Right ventricle myocardium superior (tissue), 1 donor: ENCODE measurements at places on chromosomes 2 and 18.

- no peak for DNase-seq
Measured at GRCh38 chr2:46364797-46365457, 67.7 kb downstream of the EPAS1 start.

DNA sequence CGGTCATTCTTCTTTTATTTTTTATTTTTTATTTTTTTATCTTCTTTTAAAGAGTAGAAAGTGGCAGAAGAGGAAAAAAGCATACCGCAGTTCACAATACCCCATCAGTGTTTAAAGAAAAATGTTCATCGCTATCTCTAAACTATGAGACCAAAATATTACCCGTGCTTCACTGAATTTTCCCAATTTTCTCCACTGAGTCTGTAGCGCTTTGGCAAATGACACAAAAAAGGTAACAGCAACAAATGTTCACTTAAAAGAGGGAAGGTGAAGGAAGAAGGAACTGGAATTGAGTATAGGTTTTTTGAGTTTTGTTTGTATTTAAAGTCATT lies 15.1 kb upstream of the RIOK3 start:
- DNase-seq, result no peak

GRCh38 chr2:112572005-112572404 lies 12.4 kb upstream of the CHCHD5 start:
- DNase-seq, result no peak

DNA sequence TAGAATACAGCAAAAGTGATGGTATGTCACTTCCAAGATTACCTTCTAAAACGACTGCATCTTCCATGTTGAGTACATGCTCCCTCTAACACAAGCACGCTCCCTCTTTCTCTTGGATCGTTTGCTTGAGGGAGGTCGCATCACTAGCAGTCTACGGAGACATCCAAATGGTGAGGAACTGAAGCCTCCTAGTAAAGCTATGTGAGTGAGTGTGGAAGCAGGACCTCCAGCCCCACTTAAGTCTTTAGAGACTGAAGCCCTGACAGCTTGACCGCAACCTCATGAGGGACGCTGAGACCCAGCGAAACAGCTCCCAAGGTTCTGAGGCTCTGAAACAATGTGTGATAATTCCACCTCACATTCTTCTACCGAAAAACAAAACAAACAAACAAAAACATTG lies 486.7 kb upstream of the GCFC2 start:
- DNase-seq, result no peak
